ENCODE measurements at places on chromosomes 13 and 19.

DNA sequence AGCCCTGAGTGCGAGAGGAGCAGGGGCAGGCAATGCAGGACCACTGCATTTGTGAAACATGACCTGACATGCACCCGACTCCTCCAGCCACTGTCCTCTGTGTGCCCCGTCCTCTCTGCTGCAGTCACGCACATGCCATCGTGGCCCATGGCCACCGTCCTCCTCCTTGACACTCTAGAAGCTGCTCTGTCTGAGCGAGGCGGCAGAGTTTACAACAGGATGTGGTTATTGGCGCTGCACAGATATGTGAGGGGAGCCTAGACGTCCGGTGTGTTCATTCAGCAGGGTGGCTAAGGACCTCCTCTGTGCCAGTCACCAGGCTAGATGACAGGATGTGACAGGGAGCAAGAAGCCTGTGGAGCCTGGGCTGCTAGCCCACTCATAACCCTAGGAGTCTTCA is 277.8 kb downstream of the FOXO1 start:
- DNase-seq, result peak; percentile 92

- DNase-seq, result no peak
These were observed 42.4 kb downstream of the ZNF136 start for GRCh38 chr19:12205296-12205695.

- no peak for DNase-seq
These were observed 252.1 kb upstream of the STARD13 start for GRCh38 chr13:33537676-33538075.

GRCh38 chr13:22800526-22801401 is 380.0 kb upstream of the SGCG start:
- no peak for DNase-seq

DNA sequence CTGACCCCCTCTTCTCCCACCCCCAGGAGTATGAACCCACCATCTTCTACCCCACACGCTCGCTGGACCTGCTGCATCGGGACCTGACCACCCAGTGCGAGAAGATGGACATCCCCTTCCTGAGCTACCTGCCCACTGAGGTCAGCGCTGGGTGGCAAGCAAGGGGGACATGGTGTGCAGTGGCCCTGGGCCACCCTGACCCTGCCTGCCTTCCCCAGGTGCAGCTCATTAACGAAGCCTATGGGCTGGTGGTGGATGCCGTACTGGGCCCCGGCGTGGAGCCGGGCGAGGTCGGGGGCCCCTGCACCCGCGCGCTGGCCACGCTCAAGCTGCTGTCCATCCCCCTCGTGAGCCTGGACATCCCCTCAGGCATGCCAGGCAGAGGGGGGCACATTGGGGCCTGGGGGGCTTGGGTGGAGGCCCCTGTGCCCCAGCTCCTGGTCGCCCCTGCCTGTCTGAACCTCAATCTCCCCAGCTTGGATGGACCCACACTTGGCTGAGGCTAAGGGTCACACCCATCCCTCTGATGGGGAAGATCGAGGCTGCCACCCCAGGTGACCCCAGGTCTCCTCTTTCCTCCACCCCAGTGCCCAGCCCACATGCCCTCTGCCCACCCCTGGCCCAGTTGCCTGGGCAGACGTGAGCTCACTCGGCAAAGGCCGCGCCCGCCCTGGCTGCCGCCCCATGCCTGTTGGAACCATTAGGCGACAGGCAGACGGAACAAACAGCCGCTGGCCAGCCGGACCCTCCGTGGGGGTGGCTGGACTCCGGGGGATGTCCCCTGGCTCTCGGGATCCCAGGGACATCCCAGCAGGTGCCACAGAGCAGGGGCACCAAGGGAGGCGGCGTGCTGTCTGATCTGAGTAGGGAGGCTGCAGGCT is 2.5 kb upstream of the CILP2 start:
- DNase-seq, result no peak

GRCh38 chr19:11963566-11964355 is 1.1 kb upstream of the ZNF763 start:
- peak; percentile 80 for DNase-seq

DNA sequence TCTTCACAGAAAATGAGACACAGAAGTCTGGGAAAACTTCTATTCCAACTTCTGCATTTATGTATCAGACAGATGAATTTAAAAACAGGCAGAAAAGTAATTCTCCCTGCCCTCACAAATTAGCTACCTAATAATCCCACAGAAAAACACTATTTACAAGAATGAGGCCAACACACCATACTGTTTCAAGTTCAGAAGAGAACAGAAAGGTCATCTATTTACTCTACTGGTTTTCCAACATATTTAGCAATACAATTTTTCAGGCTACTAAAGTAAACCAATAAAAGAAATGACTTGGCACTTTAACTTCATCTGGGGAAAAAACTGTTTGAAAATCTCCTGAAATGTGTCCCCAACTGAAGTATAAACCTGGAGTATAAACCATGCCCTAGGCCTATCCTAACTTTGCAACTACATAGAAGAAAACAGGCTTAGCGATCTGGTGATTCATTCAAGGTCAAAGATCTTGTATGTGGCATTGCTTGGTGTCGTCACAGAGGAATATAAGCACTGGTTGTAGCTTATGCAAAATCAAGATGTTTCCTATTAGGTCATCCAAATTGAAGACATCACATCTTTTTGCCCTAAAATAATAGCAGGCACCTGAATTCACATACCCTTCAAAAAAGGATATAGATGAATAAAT is 20.1 kb upstream of the EBPL start:
- no peak for DNase-seq

DNA sequence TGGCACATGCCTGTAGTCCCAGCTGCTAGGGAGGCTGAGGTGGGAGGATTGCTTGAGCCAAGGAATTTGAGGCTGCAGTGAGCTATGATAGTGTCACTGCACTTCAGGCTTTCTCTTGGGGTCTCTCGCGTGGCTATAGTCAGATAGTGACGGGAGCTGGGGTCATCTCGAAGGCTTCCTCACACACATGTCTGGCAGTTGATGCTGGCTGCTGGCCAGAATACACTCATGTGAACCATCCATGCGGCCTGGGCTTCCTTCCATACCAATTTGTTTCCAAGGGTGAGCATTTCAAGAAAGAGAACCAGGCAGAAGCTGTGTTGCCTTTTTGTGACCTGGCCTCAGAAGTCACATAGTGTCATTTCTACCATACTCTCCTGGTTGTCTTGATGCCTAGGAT is 26.4 kb downstream of the LEUTX start:
- no peak for DNase-seq

- no peak for DNase-seq
These were observed 809.6 kb downstream of the EFNB2 start for GRCh38 chr13:105725887-105726286.

- DNase-seq, result no peak
These were observed 44.1 kb downstream of the UBL3 start for GRCh38 chr13:29805994-29806979.

DNA sequence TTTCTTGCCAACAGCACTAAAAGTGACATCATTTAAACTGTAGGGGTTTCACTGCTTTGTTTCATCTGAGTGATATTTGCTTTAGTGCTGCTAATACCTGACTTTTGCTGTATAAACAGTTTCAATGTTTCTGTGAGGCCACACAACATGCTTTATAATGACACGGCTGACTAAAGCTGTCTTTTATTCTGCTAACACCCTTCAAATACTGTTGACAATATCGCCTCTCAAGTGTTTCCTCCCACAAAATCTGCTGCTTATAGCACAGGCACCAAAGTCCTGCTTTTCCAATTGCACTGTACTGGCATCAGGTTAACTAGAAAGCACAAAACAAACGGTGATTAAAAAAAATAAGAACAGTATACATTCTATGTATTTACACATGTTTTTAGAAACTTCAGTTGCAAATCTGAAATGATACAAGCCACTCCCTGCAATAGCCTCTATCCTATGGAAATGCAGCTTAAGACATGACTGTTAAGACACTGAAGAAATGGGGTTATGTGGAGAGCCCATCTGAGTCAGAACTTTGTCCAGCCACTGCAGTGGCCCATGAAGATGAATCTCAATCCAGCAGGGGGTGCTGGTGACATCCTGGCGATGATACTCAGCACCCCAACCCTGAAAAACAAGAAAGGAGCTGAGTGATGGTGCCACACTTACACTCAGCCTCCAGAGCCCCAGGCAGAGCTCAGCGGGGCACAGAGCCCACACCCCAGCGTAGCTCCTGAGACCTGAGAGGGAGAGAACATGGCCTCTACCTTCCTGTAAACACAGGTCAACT is 29.4 kb downstream of the RFXAP start:
- no peak for DNase-seq

DNA sequence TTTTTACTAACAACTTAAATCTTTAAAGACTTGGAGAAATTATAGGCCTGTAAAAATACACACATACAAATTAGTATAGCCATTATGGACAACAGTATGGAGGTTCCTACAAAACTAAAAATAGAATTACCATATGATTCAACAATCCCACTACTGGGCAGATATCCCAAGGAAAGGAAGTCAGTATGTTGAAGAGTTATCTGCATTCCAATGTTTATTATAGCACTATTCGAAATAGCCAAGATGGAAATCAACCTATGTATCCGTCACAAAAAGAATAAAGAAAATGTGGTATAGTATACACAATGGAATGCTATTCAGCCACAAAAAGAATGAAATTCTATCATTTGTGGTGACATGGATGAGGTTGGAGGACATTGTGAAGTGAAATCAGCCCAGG is 37.2 kb downstream of the SLITRK1 start:
- no peak for DNase-seq

GRCh38 chr19:33802001-33802400 is 5.3 kb downstream of the KCTD15 start:
- no peak for DNase-seq

GRCh38 chr13:26378116-26378515 is 124.2 kb downstream of the CDK8 start:
- DNase-seq, result no peak

DNA sequence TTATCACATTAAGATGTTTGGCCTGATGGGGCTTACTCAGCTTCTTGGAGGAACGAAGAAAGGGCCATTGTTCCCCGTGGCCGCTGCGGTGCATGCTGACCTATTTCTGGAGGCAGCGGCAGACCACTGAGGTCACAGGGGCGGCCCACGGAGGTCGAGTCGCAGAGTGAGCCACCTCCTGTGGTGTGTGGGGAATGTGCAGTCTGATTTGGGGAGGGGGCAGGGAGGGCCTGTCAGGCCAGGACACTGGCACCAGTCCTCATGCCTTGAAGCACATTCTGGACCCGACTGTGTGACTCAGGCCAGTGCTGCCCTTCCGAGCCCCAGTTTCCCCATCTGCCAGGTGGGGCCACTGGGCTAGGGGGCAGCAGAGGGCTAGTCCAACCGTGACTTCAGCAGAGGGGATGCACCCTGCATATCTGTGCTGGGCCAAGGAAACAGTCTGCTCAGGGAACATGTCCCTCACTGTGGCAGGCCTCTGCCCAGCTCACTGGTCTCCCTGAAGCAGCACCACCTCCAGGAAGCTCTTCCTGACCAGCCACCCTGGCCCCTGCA is 6.3 kb downstream of the SLC7A10 start:
- no peak for DNase-seq

DNA sequence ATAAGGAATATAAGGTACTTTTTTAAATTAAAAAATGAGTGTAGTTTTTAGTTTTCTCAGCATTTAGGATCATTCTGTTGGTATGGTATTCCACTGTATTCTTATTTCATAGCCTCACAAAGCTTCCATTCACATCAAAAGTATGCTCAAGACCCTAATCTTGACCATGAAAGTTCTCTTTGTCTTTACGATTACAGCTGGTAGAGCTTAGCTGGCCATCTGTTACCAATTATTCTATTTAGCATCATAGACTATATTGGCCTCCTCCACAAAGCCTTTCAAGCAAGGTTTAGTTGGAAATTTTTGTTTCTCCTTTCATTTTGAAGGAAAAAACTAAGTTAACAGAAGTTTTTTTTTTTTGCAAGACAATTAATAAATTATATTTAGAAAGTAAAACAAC is 245.1 kb downstream of the KCTD12 start:
- no peak for DNase-seq

DNA sequence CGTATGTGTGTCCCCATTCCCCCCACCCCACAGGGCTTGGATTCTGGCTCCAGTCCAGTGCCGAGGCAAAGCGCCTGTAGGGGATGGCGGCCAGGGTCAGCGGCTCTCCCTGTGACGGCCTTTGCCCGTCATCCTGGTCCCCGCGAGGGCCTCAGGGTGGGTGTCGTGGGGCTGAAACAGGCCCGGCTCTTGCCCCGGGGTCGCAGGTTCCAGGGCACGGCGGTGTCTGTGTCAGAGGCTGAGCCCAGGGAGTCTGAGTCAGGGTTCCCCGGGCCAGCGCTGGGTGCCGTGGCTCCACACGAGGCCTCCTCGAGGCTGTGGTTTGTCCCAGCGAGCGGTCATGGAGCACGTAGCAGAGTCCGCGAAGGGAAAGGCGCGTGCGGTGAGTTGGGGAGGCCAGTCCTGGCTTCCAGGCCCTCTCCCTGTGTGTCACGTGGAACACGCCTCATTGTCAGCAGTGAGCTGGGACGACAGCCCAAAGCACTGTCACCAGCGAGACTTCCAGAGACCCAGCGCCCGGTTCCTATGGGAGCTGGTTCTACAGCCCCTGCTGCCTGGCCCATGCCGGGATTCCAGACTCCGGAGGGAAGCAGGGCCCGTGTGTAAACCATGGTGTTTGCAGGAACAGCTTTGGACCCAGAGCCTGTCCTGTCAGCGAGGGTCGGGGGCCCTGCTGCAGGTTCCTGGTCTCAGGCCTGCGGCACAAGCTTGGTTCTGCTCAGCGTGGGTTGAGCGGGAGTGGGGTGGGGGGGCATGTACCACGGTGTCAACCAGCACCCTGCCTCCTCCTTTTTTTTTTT is 13.4 kb downstream of the NCLN start:
- DNase-seq, result no peak

DNA sequence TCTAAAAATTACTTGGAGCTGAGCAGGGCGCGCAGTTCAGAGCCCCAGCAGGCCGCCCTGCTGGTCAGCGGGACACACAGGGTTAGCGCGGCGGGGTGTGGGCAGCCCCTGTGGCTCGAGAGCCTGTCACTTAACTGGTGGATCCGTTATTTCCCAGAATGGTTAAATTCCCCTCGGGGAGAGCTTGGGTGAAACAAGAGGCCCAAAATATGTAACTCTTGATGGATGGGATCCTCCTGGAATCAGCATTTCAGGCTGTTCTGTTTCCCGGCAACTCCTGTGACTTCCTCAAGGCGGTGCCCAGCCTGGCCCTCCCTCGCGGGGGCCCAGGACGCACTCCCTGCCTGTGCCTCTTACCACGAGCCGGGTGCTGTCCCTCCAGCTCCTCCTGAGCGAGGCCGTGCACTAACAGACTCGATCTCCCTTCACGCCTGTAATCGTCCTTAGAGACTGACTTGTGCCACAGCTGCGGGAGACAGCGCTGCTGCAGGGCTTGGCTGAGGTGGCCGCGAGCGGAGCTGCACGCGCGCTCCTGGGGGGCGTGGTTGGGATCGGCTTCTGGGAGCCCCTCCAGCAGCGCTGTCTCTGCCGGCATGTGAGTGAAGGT is 9.7 kb downstream of the PTBP1 start:
- DNase-seq, result no peak

- DNase-seq, result no peak
These were observed 47.4 kb downstream of the SMAD9 start for GRCh38 chr13:36872621-36873020.

DNA sequence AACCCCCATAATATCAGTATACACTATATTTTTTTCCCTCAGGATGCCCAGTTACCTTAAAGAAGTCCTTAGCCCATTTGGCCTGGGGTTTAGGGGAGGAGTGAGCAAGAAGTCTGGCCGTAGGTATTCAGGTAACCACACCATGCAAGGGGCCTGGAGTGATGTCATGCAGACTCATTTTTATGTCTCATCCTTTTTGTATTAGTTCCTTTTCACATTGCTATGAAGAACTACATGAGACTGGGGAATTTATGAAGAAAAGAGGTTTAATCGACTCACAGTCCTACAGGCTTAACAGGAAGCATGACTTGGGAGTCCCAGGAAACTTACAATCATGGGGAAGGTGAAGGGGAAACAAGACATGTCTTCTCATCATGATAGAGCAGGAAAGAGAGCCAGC is 12.2 kb downstream of the TPP2 start:
- DNase-seq, result no peak

GRCh38 chr13:79096099-79096498 is 310.0 kb downstream of the RBM26 start:
- DNase-seq, result no peak

Data from DND-41 (cell line).